ENCODE measurements at places on chromosomes 5 and 9.

DNA sequence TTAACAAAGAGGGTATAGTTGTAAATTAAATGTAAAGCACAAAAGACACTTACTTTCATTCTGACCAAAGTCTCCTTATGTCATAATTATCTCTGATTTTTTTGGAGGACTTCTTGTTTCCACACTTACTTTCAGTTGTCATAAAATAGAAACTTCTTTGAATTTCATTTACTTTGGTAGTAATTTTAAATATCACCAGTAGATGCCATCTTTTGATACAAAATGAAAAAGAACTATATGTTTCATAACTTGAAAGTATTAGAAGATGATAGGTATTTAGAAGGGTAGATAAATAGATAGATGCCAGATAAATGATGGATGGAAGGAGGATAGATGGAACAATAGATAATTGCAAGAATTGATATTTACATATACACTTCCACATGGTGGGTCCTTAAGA, 1865.3 kb upstream of the CDH9 start:
- DNase-seq: no peak

GRCh38 chr5:2006971-2007291, 124.2 kb upstream of the IRX4 start:
- no peak for DNase-seq

- DNase-seq: no peak
Observed at GRCh38 chr9:602716-603115, 238.8 kb upstream of the DMRT1 start.

DNA sequence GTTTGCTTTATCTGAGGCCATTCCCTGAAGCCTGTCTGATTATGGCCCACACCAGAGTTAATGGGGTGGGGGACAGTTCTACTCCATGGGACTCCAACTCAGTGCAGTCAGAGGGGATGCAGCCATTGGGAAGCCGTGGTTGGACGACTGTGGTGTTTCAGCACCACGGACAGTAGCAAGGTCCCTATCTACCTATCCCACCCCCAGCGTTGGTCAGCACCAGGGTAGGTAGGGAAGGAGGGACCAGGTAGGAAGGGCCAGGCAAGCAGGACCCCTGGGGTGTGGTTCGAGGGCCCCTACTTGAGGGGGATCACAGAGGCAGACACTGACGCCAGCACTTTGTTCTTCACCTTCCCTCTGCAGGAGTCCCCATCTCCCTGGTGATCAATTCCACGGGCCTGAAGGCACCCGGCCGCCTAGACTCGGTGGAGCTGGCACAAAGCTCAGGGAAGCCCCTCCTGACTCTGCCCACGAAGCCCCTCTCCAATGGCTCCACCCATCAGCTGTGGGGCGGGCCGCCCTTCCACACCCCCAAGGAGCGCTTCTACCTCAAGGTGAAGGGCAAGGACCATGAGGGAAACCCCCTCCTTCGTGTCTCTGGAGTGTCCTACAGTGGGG, 33.2 kb downstream of the HMCN2 start:
- no peak for DNase-seq

- no peak for DNase-seq
Observed at GRCh38 chr9:129832982-129833381, 2.1 kb downstream of the C9orf78 start.

DNA sequence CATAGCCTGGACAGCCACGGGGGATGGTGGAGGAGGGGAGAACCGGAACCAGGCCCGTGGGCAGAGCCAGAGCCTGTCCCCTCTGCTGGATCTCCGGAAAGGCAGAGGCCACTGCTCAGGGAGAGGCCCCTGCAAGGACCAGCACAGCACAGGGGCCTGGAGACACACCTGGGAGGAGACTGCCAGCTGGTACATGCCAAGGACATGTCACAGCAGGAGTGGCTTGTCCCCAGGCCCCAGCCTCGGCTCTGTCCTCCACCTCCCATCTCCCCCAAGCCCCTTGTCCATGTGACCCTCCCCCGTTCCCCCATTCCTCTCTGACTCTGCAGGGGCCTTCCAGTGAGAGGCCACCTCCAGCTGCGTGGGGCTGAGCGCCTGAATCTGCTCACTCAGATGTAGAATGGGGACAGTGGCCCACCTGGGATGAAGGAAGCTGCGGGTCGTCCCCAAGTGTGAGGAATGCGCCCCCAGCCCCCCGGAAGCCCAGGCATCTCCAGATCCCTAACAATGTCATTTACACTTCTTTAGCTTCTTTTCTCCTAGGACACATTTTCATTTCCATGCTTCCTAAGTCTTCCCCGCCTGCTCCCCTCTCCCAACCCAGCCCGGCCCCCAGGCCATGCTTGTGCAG, 349.6 kb upstream of the IRX2 start:
- no peak for DNase-seq

DNA sequence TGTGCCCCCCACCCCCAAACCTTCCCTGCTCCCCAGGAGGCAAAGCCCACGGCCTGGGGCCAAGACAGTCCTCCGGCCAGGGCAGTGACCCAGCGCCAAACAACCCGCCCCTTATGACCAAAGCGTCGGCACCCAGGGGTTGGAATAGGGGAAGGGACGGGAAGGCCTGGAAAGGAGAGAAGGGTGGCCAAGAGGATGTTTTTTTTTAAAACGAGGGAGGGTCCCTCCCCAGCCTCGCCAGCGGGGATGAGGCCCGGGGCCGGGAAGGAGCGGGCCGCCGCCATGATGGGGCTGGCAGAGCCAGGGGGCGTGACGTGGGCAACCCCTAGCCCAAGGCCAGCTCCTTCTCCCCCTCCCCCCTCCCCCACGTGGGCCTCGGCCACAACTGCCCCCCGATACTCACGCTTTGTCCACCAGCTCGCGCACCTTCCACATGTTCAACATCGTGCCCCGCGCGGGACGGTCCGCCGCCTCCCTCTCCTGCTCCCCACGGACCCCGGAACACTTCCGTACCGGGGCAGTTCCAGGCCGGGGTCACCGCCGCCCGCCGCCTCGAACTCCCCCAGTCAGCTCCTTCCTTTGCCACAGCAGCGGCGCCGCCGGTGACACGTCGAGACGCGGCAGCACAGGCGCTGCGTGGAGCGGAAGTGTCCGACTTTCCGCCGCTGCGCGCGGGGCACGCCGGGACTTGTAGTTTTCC, at the start of gene CLINT1:
Gene CLINT1, minus strand, starts transcription at position 619 of the 700 bp plus-strand sequence. Its CDS starts 175 bp downstream, at position 444.
- DNase-seq: peak; percentile 79

DNA sequence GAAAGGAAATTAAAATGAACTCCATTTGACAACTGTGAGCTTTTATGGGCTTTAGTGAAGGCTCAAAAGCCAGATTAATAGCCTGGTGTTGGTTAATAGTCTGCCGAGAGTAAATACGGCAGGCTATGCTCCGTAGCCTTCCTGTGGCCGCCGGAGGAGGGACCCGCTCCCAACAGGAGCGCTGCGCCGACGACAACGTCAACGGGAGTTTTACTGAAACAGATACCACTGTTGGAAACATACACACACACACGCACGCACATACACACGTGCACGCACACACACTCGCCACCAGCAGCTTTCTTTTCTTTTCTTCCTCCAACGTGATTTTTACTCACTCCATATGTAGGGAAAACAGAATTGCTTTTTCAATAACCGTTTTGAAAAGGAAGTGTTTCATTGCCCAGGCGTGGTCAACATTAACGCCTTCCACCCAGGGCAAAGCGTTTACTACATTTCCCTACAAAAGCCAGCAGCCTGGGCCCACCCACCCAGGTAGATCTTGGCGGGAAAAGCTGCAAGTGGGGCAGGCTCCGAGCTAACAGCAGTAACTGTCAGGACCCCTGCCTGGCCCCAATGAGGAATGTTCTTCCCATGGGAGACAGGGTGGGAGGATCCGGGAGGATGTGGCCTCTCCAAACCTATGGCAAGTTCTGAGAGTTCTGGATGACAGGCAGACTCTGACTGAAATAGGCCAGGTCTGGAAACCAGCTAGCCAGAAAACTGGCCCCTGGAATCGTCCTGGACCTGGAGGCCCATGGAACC, 72.3 kb downstream of the PAX5 start:
- no peak for DNase-seq

GRCh38 chr9:19102181-19102630, 498 bp downstream of the HAUS6 start:
- DNase-seq: no peak

- DNase-seq: no peak
Observed at GRCh38 chr5:65125591-65126541, 355.9 kb downstream of the ADAMTS6 start.

- no peak for DNase-seq
Observed at GRCh38 chr5:135447298-135447929, at the start of gene DCANP1. DCANP1 (minus strand) TSS chr5:135447348; CDS start chr5:135447108, 240 bp downstream.
